Pulmonary artery endothelial cell (primary cell): ENCODE measurements at places on chromosomes 16 and 17.

GRCh38 chr16:56191835-56192634 is 746 bp downstream of the GNAO1 start:
- DNase-seq: no peak

GRCh38 chr17:69086641-69087040 is 25.9 kb upstream of the ABCA9 start:
- no peak for DNase-seq

DNA sequence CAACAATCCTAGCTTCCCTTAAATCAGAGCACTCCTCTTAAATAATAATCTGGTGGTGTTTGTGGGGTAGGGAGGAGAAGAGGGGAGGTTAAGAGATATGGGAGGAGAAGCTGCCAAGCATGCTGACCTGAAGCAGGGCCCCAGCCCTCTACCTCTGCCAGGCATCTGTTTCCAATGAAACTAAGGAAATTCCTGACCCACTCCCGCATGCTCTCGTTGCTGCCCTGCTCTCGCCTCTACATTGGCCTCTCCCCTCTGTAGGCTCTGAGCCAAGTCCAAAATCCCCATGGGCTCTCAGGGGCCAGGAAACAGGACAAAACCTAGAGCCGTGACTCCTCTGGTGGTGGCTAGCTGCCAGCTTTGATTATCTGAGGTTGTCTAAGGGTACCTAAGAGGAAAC is 559.5 kb upstream of the CDH11 start:
- DNase-seq: no peak

GRCh38 chr16:76529120-76529519 is 251.9 kb downstream of the CNTNAP4 start:
- DNase-seq: no peak

- no peak for DNase-seq
Observed at GRCh38 chr17:68560966-68561720, 40.0 kb downstream of the FAM20A start.

- peak; percentile 54 for DNase-seq
Observed at GRCh38 chr17:82030470-82031302, 792 bp upstream of the RAC3 start.

DNA sequence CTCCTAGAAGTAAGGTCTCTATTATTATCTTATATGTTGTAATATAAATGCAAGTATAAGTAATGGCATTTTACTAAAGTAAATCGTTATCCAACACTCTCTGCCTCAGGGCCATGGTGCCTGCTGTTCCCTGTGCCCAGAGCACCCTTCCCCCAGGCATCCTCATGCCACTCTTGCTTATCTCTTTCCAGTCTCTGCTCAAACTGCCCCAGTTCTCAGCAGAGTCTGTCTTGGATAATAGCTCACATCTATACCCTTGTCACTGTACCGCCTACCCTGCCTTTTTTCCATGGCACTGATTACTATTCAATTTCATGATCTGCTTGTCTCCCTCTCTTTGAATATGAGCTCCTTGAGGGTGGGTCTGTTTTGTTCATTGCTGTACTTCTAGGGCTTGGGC is 31.7 kb downstream of the CDH1 start:
- DNase-seq: no peak

DNA sequence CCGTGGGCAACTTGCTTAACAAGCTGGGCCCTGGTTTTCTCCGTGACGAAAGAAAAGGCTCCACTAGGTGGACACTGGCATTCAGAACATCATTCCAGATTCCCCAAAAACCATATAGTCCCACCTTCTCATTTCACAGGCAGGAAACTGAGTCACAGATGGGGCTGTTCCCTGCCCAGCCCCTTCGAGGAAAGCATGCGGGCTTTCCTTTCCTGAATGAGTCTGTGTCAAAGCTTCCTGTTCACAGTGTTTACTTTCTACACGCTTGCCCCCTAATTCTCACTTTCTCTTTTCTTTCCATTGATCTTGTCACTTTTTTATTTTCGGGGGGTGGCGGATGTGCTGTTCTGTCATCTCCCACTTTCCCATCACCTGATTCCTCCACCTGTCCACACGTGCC is 10.3 kb upstream of the LGALS9 start:
- DNase-seq: no peak

GRCh38 chr16:14356064-14356463 is 274.0 kb downstream of the PARN start:
- no peak for DNase-seq

DNA sequence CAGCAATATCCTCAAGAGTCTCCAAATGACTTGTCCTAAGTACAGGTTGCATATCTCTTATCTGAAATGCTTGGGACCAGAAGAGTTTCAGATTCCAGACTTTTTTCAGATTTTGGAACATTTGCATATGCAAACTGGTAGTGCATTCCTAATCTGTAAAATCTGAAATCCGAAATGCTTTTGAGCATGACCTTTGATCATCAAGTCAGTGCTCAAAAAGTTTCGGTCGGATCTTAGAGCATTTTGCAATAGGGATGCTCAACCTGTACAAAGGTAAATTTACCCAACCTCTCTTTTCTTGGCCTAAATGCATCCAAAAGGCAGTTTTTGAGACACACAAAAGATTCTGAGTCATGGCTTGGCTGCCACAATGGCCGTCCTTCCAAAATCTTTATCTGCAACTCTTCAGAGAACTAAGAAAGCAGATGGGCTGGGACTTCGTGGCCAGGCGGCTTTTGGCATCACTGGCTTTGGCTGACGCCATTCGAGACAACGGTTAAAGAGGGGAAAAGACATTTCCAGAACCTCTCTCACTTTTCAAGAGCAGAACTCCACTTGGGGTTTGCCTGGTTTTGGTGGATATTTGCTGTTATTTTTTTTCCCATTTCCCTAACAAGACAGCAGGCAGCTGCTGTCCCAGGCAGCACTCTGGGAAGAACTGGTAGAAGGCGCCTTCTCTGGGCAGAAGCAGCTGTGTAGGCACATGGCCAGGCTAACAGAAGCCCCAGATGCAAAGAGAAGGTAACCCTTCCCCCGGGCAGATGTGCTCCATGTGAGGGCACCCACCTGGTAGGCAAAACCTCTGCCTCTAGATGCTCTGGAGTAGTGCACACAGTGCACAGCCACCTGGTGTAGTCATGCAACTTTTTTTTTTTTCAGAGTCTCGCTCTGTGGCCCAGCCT is 8.9 kb downstream of the CPPED1 start:
- DNase-seq: no peak

- DNase-seq: no peak
Observed at GRCh38 chr17:14831491-14831890, 433.6 kb downstream of the PMP22 start.
